NCI-H2227 treated with DMSO at 0.1 percent for 48 hours (cell line): ENCODE measurements at places on chromosomes 4 and X.

DNA sequence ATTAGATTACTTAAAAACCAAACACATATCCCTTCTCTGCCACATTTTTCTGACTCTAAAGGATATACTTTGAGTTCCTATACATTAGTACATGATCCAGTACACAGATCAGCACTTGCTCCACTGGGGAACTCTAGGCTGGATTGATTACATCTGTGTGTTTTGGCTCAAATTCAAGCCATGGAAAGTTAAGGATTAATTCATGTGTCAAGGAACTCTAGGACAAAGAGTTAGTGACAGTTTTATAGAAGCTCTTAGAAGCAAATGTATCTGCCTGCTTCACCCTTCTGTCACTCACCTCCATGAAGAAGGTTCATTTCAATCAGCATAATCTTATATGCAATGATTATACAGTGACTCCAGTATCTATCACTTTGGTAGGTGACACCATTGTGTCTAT lies 43.2 kb downstream of the SCFD2 start:
- DNase-seq = no peak

- no peak for DNase-seq
These were observed 28.2 kb upstream of the HUWE1 start for GRCh38 chrX:53714580-53715345.

DNA sequence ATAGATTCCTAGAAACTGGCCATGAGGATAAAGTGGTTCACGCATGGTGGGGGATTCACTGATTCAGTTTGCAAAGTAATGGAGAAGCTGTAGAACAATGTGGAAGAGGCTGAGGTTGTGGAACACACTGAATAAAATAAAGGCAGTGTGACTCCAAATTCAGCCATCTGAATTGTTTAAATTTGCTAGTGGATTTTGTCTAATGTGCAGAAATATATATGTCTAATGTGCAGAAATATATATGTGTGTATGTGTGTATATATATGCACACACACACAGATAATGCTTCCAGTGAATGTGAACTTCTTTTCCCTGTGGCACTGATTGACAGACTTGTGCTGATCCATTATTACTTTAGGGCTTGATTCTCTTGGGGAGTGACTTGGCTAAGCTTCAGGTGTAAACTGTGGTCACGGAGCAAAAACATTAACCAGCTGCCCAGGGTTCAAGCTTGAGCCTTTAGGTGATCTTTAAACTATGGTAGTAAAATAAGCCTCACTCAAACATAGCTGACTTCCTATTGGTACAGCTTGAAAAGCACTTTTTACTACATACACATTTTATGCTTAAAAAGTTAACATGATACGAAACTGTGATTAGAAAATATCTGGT lies 3.5 kb downstream of the STBD1 start:
- DNase-seq = no peak

DNA sequence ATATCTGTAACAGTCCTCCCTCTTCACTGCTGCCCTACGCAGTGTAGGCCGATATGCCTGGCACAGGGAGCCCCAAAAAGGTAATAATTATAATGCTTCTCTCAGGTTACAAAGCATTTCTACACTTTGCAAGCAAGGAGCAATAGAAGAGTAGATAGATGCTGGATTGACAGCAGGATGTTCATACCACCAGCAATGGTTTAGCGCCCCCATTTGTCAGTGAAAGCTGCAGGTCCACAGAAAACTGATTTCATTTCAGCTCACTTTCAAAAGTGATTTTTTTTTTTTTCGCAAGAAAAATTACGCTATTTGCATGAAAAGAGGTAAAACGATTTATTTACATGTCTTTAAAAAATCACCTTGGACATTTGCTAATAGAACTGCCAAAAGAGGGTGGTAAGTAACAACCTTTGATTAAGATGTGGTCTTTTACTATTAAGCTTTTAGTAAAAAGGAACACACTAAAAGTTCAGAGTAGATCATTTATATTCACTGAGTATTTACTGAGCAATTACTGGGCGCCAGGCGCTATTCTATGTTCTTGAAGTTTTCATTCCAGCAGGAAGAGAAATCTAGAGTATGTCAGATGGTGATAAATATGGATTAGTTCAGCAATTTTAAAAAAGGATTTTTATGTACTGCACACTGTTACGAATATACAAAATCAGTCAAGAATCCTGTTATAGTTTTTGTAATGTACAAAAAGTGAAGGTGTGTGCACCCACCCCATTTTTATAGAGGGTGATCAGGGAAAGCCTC lies 34.4 kb downstream of the HPF1 start:
- DNase-seq = peak; percentile 1

GRCh38 chr4:28386776-28387175 lies 1526.1 kb downstream of the STIM2 start:
- DNase-seq = no peak

DNA sequence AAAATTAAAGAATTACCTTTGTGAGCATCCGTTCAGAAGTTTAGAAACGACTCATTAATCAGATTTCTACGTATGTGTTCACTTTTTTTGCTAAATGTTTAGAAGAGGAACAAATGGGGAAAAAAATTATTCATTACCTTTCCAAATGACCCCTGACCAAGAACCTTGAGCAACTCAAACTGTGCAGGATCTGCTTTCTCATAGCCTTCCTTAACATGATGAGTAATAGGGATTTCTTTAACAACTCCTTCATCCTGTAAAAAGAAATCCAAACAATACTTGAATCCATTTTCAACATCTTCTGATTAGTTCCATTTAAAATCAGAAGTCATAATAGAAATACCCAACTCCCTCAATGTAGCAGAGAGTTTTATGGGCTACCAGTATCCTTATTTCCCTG lies 32.1 kb downstream of the RPS6KA6 start:
- no peak for DNase-seq

- DNase-seq = no peak
These were observed 82.8 kb downstream of the CPZ start for GRCh38 chr4:8675383-8675782.

DNA sequence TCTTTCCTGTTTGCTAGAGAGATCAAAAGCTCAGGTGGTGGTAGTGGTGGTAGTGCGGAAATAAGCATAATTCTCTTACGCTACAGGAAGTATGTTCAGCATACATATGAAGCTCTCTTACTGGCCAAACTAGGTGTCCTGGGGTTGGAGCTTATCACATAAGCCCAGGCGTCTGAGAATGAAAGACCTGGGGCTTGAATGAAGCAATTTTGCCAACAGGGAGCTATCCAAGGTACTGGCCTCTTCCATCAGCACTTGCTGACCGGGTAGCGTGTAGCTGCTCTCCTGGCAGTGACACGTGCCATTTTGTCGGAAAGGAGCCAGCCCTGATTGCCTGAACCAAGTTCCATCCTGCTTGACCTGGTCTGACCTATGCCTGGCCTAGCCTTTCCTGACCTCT lies 65.9 kb upstream of the HPF1 start:
- DNase-seq = no peak

- DNase-seq = no peak
These were observed 152.0 kb upstream of the EDNRA start for GRCh38 chr4:147328756-147329446.

DNA sequence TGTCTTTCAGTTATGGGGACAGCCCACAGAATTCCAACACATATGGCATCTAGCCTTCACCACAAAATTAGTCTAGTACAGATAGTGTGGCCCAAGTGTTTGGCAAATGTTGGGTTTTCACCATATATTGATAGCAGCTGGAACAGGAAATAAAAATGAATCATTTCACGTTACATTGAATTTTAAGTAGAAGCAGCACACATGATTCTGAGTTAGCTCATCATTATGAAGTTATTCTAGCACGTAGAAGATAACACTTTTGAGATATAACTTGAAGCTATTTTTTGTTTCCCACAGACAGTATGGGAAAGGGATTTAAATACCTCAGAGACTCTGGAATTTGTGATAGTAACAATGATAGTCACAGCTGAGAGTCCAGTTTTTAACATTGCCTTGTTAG lies 118.7 kb downstream of the FAT4 start:
- DNase-seq = no peak

- DNase-seq = peak; percentile 51
These were observed 730 bp downstream of the MANBA start for GRCh38 chr4:102759831-102760644.

DNA sequence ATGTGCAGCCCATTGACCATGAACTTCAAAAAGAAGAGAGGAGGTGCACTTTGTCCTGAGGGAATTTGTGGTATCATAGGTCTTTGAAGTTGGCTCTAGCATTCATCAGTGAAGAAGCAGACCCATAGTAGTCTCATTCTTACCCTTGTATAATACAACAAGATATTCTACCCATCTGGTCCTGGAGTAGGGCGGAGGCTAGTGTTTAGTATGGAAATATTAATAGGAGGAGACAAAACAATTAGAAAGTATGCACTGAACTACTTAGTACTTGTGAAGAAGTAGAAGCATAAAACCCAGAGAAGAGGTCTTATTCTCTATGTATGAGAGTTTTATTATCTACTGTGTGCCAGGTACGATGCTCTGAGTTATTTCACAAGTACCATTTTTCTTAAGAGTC lies 189.0 kb downstream of the AASDH start:
- DNase-seq = no peak

DNA sequence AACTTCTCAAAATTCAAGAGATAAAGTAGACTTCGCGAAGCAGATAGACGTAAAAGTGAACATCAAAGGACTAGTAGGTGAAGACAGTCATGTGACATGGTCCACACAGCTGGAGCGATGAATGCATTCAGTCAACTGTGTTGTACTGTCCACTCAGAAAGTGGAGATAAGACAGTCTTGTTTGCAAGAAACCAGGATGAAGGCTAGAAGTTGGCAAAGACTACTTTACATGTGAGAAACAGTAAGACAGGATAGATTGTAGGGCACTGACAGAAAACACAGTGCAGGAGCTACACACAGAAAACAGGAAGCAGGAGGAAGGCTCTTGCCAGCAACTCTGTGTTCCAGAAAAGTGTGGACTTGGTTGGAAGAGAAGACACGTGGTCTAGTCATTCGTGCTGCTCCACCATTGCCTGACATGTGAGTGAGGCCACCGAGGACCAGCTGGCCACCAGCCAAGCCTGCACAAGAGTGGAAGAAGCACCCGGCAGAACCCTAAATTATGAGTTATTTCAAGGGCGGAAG lies 78.9 kb downstream of the FAT1 start:
- DNase-seq = no peak

DNA sequence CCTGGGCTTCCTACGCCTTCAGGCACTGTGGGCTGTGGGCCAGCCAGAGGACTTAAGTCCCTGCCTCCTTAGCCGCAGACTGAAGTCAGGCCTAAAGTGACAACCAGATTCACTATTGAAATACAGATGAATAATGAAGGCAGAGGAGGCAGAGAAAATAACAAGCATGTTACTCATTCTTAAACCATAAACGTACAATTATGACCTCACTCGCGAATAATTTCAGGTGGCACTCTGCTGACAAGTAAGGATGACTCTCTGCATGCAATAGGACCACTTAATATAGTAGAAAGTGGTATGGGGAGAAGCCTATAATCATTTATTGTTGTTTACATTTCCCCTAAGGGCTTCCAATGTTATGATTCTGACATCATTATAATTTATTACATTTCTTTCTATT lies 409.2 kb upstream of the FGF13 start:
- DNase-seq = no peak

- no peak for DNase-seq
These were observed 25.9 kb downstream of the RNF175 start for GRCh38 chr4:153733751-153734448.

DNA sequence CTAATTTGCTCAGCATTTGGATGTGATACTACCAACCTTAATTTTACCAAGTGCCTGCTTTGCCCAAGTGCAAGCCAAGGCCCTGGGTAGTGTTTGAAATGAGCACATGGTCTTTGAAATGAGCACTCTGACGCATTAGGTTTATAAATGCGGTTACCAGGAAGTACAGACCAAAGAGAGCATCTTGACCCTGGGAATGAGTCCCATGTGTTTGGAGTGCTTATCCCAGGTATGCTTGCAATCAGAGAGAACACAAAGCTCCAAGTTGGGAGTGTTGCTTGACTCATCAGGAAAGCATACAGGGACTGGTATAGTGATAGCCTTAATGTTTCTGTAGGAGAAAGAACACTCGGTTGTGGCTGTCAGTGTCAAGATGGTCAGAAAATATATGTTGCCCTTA lies 203.6 kb upstream of the MAMLD1 start:
- no peak for DNase-seq

DNA sequence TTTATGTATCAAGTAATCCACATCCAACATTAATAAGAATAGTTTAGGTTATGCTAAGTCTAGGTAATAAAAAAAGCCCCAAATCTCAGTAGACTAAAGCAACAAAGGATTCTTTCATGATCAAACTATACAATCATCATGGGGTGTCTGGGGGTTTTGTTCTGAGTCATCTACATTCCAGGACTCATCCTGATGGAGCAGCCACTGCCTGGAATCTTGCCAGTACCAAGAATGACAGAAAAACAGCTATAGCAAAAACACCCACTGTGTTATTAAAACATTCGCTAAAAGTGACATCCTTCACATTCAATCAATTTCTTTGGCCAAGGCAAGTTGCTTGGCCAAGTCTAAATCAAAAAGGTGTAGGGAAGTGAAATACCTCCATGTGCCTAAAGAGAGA lies 3.9 kb upstream of the ARHGEF38 start:
- DNase-seq = no peak

DNA sequence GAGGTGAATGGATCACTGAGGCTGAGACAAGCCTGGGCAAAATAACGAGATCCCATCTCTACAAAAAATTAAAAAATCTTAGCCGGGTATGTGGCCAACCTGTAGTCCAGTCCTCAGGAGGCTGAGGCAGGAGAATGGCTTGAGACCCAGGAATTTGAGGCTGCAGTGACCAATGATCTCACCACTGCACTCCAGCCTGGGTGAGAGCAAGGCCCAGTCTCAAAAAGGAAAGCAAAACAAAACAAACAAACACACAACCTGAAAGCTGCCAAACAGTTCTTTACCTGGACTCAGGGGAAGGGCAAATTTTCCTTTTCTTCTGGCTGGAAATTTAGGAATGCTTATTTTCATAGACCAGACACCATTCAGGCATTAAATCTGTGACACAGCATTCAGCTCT lies 163.1 kb upstream of the FAT1 start:
- DNase-seq = no peak

DNA sequence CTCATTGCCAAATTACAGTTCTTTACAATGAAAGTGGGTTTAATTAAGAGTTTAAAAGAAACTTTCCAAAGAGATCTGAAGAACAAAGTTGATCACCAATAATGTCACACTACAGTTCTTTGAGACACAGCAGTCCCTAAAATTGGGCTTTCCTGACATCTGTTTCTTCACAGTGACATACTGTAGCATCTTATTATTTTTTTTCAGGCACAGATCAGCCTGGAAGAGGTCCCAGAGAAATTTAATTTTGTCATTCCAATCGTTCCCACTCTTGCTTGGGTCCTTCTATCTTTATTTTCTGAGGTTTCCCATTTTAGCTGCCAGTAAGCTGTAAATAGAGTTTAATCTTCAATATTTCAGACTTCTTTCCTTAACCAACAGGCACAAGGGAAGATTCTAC lies 143.1 kb upstream of the FRMPD4 start:
- no peak for DNase-seq

GRCh38 chr4:38177641-38178391 lies 217.6 kb downstream of the PTTG2 start:
- no peak for DNase-seq
